ENCODE measurements at places on chromosomes 3 and 15.

GRCh38 chr3:31008994-31009393, 114.5 kb upstream of the GADL1 start:
- peaks cover 5% of the 10 kb centered on the region for H3K4me1 ChIP-seq
- no peak overlapping the region for H3K4me3 ChIP-seq
- no peaks in the 10 kb centered on the region for H3K27me3 ChIP-seq
- peaks cover 3% of the 10 kb centered on the region for H3K36me3 ChIP-seq
- DNase-seq: no peak

DNA sequence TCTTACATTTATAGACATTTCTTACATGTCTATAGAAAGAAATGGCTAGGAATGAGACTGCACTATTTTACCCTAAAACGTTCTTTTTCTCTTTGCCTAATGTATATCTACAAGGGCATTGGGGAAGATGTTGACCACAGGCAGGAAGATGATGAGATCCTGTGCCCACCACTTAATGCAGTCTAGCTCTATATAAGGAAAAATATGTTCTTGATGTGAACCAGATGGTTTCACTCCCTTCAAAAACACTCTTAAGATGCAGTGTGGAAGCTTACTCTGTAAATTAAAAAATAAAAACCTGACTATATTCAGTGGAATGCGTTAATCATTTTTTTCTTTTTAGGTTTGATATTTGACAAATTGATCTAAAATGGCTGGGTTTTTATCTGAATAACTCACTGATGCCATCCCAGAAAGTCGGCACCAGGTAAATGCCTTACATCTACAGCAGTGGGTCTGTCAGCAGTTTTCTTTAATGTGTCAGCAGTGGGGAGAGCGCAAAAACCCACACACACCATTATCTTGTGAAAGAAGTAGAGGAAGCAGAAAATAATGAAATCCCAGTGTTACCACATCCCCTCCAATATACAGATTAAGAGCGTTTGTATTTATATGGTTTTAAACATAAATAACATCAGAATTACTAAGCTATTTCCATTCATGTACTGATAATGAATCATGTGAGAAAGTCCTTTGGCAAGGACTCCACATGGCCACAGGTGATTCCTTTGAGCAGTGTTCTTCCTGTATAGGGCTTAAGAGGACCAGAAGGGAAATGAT, 10.1 kb downstream of the AGTR1 start:
- H3K4me3 ChIP-seq: no peak overlapping the region
- H3K4me1 ChIP-seq: no peaks in the 10 kb centered on the region
- H3K27ac ChIP-seq: no peak overlapping the region
- no peaks in the 10 kb centered on the region for H3K27me3 ChIP-seq

GRCh38 chr3:72728958-72729467, 119.2 kb downstream of the SHQ1 start:
- H3K27me3 ChIP-seq: no peaks in the 10 kb centered on the region
- H3K36me3 ChIP-seq: peaks cover 1% of the 10 kb centered on the region
- no peak overlapping the region for H3K4me3 ChIP-seq
- H3K27ac ChIP-seq: no peak overlapping the region

DNA sequence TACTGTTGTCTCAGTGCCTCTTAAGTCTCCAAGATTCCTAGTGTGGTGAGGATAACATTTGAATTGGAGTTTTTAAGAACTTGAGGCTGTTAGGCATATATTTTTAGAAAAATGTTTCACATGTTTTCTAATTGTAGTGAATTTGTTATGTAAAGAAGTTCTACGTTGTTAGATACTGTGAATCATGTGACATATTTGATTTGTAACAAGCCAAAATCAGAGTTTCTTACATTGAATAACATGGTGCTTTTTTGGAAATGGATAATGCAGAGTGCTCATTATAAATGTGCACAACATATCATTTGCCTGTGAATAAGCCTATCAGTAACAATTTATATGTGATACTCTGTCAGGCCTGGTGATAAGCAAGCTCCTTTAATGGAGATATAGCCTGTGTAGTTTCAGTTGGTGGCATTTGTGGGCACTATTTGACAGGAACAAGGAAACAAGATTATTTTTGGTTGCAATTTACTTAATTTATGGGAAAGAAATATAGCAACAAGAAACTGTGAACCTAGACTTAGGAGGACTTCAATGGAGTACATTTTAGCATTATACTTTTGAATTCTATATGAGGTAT, 328.8 kb downstream of the ARPP21 start:
- H3K36me3 ChIP-seq: no peaks in the 10 kb centered on the region
- H3K27ac ChIP-seq: no peak overlapping the region
- no peaks in the 10 kb centered on the region for H3K4me1 ChIP-seq
- H3K4me3 ChIP-seq: no peak overlapping the region
- no peak for DNase-seq

DNA sequence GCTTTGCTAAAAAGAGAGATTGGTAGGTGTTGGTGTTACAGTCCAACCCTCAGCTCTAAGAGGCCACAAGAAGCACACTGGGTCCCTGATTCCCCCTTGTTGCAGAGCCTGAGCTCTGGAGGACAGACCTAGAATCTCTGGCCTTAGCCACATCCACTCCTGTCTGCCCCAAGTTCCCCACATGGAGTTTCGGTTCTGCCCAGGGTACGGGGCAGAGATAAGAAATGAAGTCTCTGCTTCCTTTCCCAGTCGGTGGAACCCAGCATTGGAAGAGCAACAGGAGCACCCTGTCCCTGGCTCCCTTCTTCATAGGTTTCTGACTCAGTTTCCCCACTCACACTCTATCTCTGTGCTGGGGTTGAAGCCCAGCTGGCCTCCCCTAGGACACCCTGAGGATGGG, 13.2 kb downstream of the PRR23E start:
- H3K36me3 ChIP-seq: no peaks in the 10 kb centered on the region
- DNase-seq: no peak
- no peak overlapping the region for H3K27ac ChIP-seq
- H3K4me1 ChIP-seq: no peaks in the 10 kb centered on the region

GRCh38 chr3:58577269-58577821, at the start of gene FAM107A:
Gene FAM107A, minus strand, starts transcription at chr3:58577391. Its CDS starts 7,531 bp downstream, at chr3:58569860.
- no peaks in the 10 kb centered on the region for H3K4me1 ChIP-seq
- peaks cover 16% of the 10 kb centered on the region for H3K27me3 ChIP-seq
- no peak for DNase-seq
- H3K36me3 ChIP-seq: no peaks in the 10 kb centered on the region

All from activated T-helper 1 cell treated with anti-CD3 and anti-CD28 coated beads, Interleukin-12 subunit alpha, Interleukin-12 subunit beta, Interleukin-2, Interleukin-4 antibody, amounts not matched to agents 30 ng/mL and 10 ng/mL and 1 ng/mL, durations not matched to agents 14 hours and 24 hours and 36 hours (primary cell).